ENCODE measurements at places on chromosomes 12 and 14.

- no peak for DNase-seq
Measured at GRCh38 chr12:1935700-1936378, 17.4 kb upstream of the CACNA2D4 start.

- DNase-seq, result no peak
Measured at GRCh38 chr12:124699909-124700308, 132.5 kb upstream of the NCOR2 start.

DNA sequence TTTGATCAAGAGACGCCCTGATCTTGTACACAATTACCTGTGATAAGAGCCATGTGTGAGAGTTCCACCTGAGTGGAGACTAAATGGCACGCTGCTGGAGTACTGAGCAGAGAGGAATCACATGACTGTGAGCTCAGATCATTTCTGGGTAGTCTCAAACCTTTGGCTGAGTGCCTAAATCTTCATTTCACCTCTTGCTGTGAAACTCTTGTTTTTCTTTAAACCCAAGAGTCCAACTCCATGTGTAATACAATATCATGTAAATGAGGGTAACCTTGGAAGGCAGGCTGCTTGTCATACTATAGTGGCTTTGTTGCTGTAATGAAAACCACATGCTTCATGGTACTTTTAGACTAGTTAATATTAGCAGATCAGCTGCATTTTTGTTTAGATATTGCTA is 156.9 kb downstream of the CAND1 start:
- no peak for DNase-seq

DNA sequence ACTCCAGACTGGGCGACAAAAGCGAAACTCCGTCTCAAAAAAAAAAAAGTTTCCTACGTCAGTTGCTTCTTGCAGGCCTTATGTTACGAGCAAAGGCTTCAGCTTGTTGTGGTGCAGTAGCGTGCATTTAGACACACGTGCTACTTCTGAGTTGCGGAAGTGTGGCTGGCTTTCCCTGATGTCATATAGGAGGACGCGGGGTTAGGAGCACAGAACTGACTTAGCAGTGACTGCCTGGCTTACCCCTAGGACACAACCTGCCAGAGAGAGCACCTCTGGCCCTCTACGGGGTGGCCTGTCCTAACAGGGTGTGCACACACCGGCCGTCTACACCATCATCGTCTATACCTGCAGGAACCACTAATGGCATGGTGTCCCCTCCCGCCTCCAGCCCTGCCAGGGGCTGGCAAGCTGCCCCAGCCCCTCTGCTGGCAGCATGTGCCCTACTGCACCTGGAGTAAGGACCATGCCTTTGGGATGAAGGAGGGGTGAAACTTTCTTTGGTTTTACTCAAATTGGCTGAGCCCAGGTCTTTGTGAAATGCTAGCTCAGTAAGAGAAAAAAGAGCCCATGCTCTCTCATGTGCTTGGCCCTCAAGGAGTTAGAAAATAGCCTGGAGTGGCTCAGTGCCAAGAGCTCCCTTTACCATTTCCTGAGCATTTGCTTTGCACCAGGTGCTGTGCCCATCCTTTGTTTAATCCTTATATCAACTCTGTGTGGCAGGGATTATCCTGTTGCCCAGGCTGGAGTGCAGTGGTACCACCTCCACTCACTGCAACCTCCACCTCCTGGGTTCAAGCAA is 1.7 kb upstream of the GPR68 start:
- no peak for DNase-seq

- DNase-seq, result no peak
Measured at GRCh38 chr14:58662018-58662417, 24.3 kb downstream of the DACT1 start.

GRCh38 chr12:13198876-13199275 is 2.4 kb downstream of the EMP1 start:
- DNase-seq, result no peak
